Activated CD4-positive, alpha-beta T cell treated with anti-CD3 and anti-CD28 coated beads, Interleukin-2, amount 50 U/mL, for 48 hours (primary cell): ENCODE measurements at places on chromosomes 1 and 21.
A peak's percentile ranks its signal among the peaks of the same experiment; 100 is the strongest.

- DNase-seq: no peak
Observed at GRCh38 chr1:151197863-151198253, 494 bp upstream of the PIP5K1A start.

- DNase-seq: no peak
Observed at GRCh38 chr1:17233675-17234320, 15.1 kb upstream of the PADI3 start.

DNA sequence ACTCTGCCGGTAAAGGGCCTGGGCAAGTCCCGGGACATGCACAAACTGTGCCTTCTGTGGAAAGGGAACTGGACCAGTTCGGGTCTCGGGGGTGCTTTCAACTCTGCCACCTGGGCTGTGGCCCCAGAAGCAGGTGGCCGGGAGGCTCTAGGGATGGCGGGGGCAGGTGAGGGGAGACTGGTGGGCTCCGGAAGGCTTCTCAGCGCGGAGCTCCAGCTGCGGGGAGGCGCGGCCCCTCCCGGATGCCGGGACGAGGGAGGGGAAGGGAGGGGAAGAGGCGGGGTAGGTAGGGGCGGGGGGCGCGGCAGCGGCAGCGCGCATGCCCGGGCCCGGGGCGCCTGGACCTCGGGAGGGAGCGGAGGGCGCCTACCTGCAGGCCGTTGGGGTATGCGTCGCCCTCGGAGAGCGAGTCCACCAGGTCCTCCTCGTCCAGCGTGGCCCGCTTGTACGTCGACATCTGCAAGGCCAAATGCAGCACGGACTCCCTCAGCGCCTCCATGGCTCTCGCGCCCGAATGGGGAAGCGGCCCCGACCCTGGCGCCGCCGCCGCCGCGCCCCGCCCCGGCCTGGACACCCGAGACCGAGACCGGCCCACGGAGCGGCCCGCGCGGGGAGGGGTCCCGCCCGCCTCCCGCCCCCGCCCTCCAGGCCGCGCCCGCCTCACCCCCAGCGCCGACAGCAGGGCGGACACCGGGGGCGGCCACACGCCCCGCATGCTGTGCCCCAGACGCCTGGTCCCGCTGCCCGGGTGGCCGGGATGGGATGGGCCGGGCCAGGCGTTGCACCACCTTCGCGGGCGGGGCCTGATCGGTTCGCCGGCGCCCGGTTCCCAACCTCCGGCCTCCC is at the start of gene ECE1:
ECE1 (minus strand) TSS at position 764 of the 846 bp plus-strand sequence; CDS start at position 715, 49 bp downstream.
- peak; percentile 51 for DNase-seq

DNA sequence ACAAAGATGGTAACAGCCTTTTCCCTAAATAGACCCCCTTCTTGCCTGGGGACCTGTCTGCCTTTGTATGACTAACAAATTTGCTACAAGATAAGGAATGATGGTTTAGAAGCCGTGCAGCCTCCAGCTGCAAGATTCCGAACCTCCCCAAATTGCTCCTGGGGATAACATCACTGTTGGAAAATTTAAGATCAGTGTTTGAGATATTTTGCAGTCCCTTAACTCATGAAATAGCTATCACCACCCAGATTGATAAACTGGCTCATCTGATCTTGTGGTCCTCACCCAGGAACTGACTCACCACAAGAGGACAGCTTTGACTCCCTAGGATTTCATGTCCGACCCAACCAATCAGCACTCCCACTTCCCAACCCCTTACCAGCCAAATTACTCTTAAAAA is 254.7 kb downstream of the USH2A start:
- DNase-seq: no peak

DNA sequence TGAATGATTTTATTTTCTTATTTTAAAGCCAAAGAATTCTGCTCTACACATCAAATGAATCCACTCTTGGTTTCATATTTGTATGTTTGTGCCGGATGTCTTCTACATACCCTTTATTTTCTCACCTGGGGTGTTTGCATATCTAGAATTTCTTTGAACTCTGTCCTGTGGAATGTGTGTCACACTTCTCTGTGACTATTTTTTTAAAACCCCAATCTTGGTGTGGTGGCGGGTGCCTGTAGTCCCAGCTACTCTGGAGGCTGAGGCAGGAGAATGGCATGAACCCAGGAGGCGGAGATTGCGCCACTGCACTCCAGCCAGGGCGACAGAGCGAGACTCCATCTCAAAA is 35.4 kb downstream of the CENPF start:
- DNase-seq: no peak

GRCh38 chr1:186578325-186579016 is 101.8 kb downstream of the PTGS2 start:
- no peak for DNase-seq

DNA sequence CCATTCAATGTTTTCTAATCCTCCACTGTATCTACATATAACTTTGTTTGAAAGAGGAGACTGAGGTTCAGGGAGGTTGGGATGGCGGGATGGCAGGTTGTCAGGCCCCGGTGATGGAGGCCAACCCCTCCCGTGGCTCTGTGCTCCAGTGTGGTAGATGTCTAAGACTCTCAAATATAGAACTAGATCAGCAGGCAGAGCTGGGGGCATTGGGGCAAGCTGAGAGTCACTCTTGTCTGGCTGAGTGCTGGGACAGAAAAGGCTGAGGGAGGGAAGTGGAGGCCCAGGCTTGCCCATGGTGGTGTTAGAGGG is 1.7 kb downstream of the IL6R start:
- DNase-seq: no peak

DNA sequence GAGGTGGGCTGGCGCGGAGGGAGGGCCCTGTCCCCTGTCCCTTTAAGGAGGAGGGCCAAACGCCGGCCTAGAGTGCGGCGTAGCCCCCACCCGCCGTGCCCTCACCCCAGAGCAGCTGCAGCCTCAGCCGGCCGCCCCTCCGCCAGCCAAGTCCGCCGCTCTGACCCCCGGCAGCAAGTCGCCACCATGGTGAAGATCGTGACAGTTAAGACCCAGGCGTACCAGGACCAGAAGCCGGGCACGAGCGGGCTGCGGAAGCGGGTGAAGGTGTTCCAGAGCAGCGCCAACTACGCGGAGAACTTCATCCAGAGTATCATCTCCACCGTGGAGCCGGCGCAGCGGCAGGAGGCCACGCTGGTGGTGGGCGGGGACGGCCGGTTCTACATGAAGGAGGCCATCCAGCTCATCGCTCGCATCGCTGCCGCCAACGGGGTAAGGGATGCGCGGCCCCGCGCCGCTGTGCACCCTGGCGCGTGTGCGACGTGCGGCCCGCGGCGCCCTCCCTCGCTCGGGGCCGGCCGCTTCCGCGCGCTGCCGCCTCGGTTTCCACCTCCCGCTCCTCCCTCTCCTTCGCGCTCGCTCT is at the start of gene PGM1:
PGM1 (plus strand) TSS at position 109 of the 583 bp plus-strand sequence; CDS start at position 187, 78 bp downstream.
- DNase-seq: peak; percentile 73

GRCh38 chr1:230099465-230099864 is 32.4 kb downstream of the GALNT2 start:
- DNase-seq: no peak

DNA sequence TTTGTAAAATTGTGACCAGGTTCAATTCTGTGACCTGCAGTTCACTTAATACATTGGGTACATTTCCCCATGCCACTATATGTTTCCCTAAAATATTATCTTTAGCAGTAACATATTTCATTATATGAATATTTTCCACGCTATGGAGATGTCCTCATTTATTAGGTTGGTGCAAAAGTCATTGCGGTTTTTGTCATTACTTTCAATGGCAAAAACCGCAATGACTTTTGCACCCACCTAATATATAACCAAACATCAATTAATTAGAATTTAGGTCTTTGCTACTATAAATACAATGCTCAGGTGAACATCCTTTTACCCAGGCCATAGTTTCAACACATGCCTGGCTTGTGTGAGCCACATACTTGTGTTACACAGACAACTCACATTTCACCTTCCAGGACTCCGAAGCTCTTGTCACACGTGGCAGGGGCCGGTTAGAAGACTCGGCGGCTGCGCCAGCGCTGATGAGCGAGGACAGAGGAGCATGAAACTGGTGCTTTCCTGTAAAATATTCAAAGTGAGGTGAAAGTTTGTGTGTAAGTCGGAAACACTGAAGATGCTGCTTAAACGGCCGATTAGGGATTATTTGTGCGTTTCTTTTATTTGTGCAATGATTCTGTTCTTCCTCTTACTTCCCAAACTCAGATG is 215.5 kb downstream of the KIF26B start:
- no peak for DNase-seq

DNA sequence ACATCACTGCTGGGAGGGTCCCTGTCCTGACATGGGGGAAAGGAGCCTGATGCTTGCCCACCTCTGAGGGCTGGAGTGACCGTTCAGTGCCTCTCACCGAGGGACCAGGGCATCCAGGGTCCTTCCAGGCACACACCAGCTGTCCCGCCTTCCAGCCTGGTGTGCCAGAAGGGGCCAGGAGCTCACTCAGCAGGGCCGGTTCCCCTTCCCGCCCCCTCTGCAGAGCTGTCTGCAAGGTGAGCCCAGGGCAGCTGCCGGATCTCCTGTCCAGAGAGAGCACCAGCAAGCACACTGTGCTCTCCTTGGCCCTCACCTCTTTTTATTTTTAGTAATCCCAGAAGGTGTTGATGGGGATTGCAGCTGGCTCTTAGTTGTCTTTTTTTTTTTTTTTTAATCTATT is 16.9 kb downstream of the H6PD start:
- no peak for DNase-seq

GRCh38 chr1:205477759-205478247 is 22.0 kb upstream of the BLACAT1 start:
- no peak for DNase-seq

- no peak for DNase-seq
Observed at GRCh38 chr1:99327357-99327756, 63.1 kb downstream of the PLPPR4 start.

DNA sequence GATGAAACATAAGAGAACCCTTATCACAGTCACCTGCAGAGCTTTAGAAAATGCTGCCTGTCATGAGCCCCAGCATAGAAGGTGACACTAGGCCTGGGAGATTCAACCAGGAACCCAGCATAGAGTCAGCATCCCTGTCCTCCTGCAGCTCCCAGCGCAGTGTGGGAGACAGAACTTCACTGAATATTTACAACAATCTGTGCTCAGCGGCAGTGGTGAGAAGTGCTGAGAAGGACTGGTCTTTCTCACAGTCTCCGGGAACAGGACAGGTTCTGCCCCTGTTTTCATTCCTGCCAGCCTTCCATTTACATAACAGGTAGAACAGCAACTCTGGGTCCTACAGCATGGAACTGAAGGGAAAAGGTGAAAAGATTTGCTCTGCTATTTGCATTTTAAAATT is 83.5 kb upstream of the GADD45A start:
- no peak for DNase-seq

GRCh38 chr1:26375081-26375480 is 2.5 kb upstream of the ZNF683 start:
- DNase-seq: no peak

- DNase-seq: no peak
Observed at GRCh38 chr1:182802006-182802803, 12.6 kb downstream of the NPL start.

GRCh38 chr1:182259229-182259872 is 132.2 kb downstream of the GLUL start:
- peak; percentile 57 for DNase-seq

DNA sequence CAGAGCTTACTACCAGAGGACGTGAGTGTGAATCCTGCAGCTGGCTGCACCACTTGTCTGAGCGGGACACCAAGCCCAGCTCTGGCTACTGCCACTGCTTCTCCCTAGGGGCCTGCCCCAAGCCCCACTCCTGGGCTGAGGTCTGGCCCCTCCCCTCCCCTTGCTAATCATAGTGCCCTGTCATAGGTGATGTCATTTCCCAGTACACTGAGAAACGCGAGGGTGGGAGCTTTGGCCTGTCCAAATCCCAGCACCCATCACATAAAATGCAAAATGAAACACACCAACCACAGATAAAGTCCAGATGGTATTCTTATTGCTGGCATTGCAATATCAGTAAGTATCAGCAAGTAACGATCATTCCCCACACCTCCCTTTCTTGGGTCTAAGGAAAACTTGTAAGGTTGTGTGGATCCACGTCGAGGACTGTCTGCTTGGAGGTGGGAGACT is 77.7 kb downstream of the TOMM20 start:
- peak; percentile 48 for DNase-seq

DNA sequence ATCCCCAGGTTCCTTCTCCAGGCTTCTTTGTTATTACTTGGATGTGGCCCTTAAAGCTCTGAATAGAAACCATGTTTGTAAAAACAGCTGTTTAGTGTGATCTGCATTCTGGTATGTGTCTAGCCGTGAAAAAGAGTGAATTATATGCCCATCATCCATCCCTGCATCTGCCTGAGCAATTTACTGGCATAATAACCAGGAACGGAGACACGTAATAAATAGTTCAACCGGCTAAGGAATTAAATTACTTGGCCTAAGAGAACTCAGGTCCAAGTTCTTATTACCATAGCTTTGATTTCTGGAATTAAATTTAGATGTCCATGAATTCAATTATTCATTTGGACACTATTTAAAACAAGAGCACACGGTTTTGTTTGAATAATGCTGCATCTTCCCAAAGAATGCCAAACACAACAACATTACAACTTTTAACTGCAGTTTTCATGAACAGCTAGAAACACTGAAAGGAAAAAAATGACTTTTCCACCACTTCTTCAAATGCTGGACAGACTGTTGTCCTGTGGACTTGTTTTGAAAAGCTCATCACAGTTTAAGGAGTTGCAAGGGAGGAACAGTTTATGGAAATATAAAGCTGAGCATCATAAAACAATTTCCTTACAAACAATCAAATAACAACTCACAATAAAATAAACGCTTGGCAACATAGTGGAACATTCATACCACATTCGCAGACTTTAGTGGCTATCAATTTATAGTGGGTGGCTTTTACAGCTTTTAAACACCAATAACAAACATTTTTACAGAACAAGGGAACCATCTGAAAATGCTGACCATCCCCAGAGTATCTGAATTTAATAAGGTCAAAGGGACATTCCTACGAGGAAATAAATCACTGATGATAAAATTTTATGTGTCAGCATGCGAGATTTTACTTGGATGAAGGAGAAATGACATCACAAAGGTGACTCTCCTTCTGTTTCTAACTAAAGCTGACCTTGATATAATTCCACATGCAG is 144.7 kb downstream of the APP start:
- no peak for DNase-seq

- no peak for DNase-seq
Observed at GRCh38 chr1:54595956-54596498, 27.3 kb downstream of the FAM151A start.

DNA sequence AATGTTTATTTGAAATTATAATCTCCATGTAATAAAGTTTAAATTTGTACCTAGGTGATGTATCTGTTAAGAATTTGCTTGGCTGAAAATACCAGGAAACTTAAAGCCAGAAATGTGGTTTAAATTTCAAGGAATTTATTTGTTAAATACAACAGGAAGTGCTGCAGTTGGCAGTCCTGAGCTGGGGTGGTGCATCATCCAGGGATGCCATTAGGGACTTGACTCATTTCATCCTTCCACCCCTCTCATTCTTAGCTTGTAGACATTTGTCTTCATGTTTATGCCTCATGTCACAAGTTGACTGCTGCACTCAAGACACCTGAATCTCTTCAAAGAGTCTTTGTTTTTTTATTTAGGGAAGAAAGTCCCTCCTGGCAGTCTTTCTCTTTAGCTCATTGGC is 175.9 kb downstream of the LHX8 start:
- no peak for DNase-seq

GRCh38 chr1:79043506-79043905 is 37.0 kb upstream of the ADGRL4 start:
- DNase-seq: no peak

- DNase-seq: no peak
Observed at GRCh38 chr1:94951509-94952208, 24.7 kb upstream of the CNN3 start.
